ENCODE measurements at places on chromosomes 13 and 19.
A peak's percentile ranks its signal among the peaks of the same experiment; 100 is the strongest.

DNA sequence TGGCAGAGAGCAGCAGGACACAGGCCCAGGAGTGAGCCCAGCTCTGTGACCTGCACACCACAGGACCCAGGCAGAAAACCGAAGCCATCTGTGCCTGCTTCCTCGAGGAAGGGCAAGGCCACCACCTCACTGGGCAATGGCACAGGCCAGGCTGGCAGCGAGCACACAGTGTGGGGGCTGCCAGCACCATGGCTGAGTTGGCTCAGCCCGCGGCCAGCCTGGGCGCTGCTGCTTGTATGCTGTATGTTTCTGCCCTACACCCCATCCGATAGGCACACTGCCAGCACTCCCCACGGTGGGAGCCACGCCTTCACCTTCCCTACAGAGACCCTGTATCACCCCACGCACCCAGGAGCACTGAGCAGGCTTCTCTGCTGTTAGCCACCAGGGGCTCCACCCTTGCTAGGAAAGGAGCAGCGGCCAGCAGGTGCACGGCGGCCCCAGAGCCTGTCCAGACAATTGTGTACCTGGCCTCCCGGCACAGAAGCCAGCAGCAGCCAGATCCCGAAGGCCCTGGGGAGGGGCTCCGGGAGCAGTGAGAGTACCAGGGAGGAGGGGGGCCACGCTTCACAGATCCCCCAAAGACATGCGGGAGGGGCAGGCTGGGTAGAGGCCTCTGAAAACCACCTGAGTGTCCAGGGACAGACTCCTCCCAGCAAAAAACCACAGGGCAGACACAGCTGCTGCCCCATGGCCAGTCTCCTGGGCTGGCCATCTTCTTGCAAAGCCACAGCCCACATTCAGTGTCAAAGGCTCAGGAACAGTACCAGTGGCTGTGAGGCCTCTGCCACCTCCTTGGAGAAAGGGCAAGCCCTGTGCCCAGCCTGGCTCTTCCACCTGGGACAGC is 56.1 kb downstream of the MLLT1 start:
- no peak for DNase-seq

- no peak for DNase-seq
Measured at GRCh38 chr13:60922576-60923231, 492.9 kb downstream of the PCDH20 start.

GRCh38 chr19:48650974-48651682 is 5.1 kb upstream of the CA11 start:
- no peak for DNase-seq

- no peak for DNase-seq
Measured at GRCh38 chr13:104900191-104900817, 1635.2 kb downstream of the EFNB2 start.

DNA sequence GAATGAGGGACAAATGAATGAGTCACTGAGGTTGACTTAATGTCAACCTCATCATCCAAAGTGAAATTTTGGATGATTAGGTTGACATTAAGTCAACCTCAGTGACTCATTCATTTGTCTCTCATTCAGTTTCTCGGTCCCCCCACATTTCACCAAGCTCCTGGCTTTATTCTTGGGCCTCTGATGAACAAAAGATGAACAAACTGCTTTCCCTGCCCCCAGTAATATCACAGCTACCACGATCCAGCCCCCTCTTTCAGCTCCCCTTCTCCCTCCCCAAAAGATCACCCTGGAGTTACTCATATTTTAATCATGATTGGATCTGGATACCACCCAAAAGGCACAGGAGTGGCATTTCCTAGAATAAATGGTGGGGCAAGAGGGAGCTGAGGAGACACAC is 10.8 kb downstream of the CEACAM18 start:
- DNase-seq, result no peak

GRCh38 chr13:36914648-36915047 is 5.4 kb downstream of the SMAD9 start:
- DNase-seq, result no peak

- no peak for DNase-seq
Measured at GRCh38 chr19:33551676-33552075, 30.1 kb upstream of the PEPD start.

- no peak for DNase-seq
Measured at GRCh38 chr19:13121551-13122274, 3.6 kb downstream of the NACC1 start.

GRCh38 chr13:39462428-39462827 is 140.6 kb downstream of the LHFPL6 start:
- DNase-seq, result no peak

- no peak for DNase-seq
Measured at GRCh38 chr19:13902993-13903555, 2.8 kb downstream of the BRME1 start.

DNA sequence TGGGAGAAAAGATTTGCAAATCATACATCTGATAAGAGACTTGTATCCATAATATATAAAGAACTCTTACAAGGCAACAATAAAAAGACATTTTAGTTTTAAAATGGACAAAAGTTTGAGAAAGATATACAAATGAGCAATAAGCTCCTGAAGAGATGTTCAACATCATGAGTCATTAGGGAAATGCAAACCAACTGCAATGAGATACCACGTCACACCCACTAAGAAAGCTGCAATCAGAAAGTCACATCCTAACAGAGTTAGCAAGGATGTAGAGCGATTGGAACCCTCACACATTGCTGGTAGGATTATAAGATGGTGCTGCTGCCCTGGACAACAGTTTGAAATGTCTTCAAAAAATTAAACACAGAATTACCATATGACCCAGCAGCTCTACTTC is 50.3 kb downstream of the GSX1 start:
- DNase-seq, result no peak

DNA sequence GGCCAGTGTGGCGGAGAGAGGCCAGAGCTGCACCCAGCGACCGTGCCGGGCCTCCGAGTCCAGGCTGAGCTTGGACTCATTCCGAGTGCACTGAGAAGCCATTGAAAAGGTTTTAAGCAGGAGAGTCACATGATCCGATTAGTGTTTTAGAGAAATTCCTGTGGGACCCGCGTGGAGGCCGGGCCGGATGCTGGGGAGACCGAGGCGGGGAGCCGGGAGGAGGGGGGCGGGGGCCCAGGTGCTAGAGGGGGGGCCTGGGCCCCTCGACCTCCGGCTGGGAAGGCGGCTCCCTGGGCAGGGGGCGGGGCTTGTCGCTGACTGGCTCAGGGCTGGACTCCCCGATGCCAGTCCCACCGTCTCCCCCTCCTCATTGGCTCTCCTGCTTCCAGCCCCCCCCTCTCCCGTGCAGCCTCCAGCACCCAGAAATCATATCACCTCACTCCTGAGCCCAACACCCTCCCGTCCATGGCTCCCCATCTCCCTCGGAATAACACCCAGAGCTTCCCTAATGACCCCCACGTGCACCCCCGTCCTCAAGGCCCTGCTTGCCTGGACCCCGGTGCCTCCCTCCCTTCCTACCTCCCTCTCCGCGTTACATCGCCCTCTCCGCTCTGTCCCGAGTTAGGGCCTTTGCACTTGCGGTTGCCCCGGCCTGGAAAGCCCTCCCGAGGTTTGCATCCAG is 5.2 kb upstream of the ZNF579 start:
- DNase-seq, result peak; percentile 89

- DNase-seq, result no peak
Measured at GRCh38 chr13:29458419-29458818, 137.1 kb downstream of the SLC7A1 start.

DNA sequence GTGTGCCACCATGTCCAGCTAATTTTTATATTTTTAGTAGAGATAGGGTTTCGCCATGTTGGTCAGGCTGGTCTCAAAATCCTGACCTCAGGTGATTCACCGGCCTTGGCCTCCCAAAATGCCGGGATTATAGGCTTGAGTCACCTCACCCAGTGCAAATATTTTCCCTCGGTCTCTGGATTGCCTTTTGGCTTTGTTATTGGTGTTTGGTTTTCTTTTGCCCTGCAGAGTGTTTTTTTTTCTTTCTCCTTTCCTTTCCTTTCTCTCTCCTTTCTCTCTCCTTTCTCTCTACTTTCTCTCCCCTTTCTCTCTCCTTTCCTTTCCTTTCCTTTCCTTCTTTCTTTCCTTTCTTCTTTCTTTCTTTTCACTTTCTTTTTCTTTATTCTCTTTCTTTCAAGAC is 33.2 kb downstream of the KDM4B start:
- no peak for DNase-seq

GRCh38 chr19:16371540-16371986 is 46.9 kb downstream of the KLF2 start:
- DNase-seq, result no peak

DNA sequence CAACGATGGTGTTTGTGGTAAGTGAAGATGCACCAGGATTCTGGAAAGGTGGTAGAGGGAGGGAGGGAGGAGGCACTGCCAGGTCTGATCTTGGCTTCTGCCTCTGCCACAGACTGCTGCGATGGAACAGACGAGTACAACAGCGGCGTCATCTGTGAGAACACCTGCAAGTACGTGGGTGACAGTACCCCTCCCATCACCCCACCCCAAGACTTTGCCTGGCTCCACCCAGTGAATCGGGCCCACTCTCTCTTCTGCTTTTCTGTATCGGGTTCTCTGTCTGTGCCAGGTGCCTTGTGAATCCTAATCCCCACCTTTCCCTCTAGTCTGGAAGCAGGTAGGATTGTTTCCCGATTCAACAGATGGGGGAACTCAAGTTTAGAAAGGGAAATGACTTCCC is 2.5 kb downstream of the PRKCSH start:
- DNase-seq, result no peak

DNA sequence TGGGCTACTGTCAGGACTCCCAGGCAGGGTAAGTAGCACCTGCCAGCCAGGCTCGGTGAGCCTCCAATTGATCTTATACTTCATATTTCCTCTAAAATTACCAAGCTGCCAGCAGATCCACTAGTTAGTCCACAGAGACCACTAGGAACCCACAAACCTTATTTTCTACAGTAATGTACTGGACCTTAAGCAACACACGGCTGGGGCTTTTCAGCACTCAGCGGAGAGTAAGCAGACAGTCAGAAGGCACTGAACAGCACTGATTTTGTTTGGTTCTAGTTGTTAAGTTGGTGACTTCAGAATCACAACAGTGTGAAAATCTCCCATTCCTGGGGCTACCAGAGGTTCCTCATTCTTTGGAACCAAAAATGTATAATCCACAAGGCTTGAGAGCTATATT is 56.1 kb downstream of the MRPL57 start:
- no peak for DNase-seq

- no peak for DNase-seq
Measured at GRCh38 chr13:50428183-50428877, 413.1 kb downstream of the KCNRG start.

- no peak for DNase-seq
Measured at GRCh38 chr13:96982672-96983071, 11.6 kb downstream of the OXGR1 start.

DNA sequence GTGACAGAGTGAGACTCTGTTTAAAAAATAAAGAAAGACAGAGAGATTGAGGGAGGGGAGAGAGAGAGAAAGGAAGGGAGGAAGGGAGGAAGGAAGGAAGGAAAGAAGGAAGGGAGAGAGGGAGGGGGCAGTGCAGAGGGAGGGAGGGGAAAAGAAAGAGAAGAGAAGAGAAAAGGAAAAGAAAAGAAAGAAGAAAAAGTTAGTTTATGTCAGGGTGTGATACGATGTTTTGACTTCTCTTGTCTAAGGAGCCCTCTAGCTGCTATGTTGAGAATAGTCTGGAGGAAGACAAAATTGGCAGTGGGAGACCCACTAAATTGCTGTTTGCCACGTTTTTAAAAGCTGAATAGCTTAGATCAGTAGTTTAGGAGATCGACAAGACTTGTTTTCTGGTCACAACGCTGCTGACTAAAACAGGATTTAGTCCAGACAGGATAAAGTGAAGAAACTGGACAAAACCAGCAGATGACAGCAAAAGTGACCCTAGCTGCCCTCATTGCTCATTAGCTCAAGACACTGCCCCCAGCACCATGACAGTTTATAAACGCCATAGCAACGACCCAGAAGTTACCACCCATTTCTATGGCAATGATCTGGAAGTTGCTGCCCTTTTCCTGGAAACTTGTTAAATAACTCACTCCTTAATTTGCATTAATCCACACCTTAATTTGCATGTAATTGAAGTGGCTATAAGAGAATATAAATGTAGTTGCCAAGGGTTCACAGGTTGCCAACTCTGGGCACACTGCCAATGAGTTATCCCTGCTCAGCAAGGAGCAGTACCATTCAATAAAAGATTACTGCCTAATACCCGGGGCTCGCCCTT is 11.1 kb downstream of the TEX101 start:
- no peak for DNase-seq

- DNase-seq, result no peak
Measured at GRCh38 chr19:48081106-48081505, 29.5 kb downstream of the PLA2G4C start.

DNA sequence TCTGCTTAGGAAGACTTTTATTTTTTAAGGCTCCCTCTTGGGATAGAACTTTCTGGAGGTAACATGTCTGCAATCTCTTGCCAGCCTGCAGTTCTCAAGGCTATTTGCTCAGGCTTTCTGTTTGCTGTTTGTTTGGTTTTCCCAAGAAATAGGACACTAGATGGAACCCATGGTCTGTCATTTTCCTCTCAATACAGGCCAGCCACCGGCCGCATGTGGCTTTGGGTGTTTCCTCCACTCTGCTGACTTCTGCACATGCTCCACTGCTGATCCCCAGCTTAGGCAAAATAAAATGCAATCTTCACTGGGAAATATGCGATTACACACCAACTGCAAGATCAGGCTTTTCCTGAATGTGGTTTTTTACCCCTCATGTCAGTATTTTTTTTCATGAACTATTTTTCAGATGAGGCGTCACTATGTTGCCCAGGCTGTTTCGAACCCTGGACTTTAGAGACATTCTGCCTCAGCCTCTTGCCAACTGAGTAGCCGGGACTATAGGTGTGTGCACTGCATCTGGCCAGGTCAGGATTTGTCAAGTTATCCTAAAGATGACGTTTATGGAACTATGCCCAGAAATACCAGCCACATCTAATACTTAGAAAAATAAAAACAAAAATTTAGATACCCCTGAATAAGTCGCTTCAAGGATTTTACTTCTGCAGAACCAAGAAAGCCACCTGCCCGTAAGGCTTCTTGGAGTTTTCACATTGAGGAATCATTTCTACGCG is 94.3 kb upstream of the PABPC3 start:
- DNase-seq, result no peak

GRCh38 chr19:58181902-58182576 is 822 bp upstream of the ZNF274 start:
- DNase-seq, result peak; percentile 49

GRCh38 chr19:6925386-6925785 is 38.0 kb downstream of the ADGRE1 start:
- DNase-seq, result no peak

GRCh38 chr19:39677961-39678889 is 22.5 kb downstream of the LGALS16 start:
- DNase-seq, result no peak

All from ecto neural progenitor cell (in vitro differentiated cells).